Activated naive CD8-positive, alpha-beta T cell treated with anti-CD3 and anti-CD28 coated beads, Interleukin-2, amount 10 ng/mL, durations not matched to agents 7 days and 5 days (primary cell): ENCODE measurements at places on chromosomes 1 and 21.

GRCh38 chr21:36626791-36627190, 72.1 kb upstream of the SIM2 start:
- DNase-seq, result no peak
- no peak overlapping the region for H3K4me3 ChIP-seq
- no peak overlapping the region for H3K27ac ChIP-seq
- no peaks in the 10 kb centered on the region for H3K36me3 ChIP-seq
- H3K4me1 ChIP-seq, result no peaks in the 10 kb centered on the region

GRCh38 chr1:86345042-86345441, 51.1 kb downstream of the ODF2L start:
- H3K4me3 ChIP-seq, result no peak overlapping the region
- no peaks in the 10 kb centered on the region for H3K4me1 ChIP-seq
- H3K27me3 ChIP-seq, result peaks cover 1% of the 10 kb centered on the region

DNA sequence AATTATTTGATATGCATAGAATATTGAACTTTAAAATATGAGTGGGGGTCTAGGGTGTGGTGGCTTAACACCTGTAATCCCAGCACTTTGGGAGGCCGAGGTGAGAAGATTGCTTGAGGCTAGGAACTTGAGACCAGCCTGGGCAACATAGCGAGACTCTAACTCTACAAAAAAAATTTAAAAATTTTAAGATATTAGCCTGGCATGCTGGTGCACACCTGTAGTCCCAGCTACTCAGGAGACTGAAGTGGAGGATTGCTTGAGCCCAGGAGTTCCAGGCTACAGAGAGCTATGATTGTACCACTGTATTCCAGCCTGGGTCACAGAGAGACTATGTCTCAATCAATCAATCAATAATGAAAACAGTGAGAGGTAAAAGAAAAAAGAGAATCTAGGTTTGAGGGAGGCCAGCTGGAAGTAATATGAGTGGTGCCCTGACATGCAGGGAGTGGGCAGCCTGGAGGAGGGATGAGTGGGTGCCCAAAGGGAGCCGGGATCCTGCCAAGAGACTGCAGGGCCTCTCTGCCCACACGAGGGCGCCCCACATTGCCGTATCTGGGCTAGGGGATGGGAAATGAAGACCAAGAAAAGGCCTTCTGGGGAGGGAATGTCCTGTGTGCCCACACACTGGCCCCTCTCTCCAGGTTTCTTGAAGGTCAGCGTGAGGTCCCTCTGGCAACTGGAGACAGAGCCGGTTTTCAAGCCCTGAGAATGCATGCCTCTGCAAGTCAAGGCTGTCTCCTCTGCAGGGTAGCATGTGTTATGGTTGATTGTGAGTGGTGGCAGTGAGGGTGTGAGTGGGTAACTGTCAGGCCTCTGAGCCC, 93.9 kb upstream of the PPM1J start:
- H3K27me3 ChIP-seq, result peaks cover 4% of the 10 kb centered on the region
- DNase-seq, result peak; percentile 81
- H3K4me1 ChIP-seq, result no peaks in the 10 kb centered on the region
- no peak overlapping the region for H3K4me3 ChIP-seq
- H3K27ac ChIP-seq, result no peak overlapping the region

- no peaks in the 10 kb centered on the region for H3K36me3 ChIP-seq
- no peaks in the 10 kb centered on the region for H3K4me1 ChIP-seq
- no peak overlapping the region for H3K4me3 ChIP-seq
- H3K27me3 ChIP-seq, result no peaks in the 10 kb centered on the region
- H3K27ac ChIP-seq, result no peak overlapping the region
Measured at GRCh38 chr1:95023399-95024043, 49.2 kb downstream of the ALG14 start.

DNA sequence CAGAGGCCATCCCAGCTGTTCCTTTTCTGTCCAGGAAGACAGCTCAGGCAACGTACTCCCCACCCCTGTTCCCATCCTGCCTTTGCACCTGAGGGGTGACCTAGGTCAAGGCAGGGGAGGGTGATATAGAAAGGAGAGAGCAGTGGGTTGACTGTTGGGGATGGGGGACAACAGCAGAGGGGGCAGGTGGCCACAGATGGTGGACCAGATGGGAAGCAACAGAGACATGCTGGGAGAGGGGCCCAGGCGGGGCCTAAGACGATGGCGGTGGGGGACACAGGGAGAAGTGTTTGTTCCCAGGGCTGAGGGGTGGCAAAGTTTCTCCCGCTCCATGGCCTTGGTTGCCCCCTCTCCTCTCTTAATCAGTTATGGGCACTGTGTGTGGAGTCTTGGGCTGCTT, 6.3 kb downstream of the CELSR2 start:
- H3K4me1 ChIP-seq, result no peaks in the 10 kb centered on the region
- H3K27me3 ChIP-seq, result no peaks in the 10 kb centered on the region
- no peak overlapping the region for H3K4me3 ChIP-seq
- no peak for DNase-seq

GRCh38 chr1:37234941-37235418, 200.7 kb upstream of the GRIK3 start:
- no peaks in the 10 kb centered on the region for H3K4me1 ChIP-seq
- no peak overlapping the region for H3K4me3 ChIP-seq
- H3K36me3 ChIP-seq, result no peaks in the 10 kb centered on the region
- no peak overlapping the region for H3K27ac ChIP-seq
- H3K27me3 ChIP-seq, result peaks cover 26% of the 10 kb centered on the region

GRCh38 chr21:25691976-25692375, 42.7 kb downstream of the ATP5PF start:
- no peak for DNase-seq
- H3K36me3 ChIP-seq, result no peaks in the 10 kb centered on the region
- no peak overlapping the region for H3K27ac ChIP-seq
- H3K4me3 ChIP-seq, result no peak overlapping the region
- no peaks in the 10 kb centered on the region for H3K4me1 ChIP-seq
- H3K27me3 ChIP-seq, result peaks cover 9% of the 10 kb centered on the region

DNA sequence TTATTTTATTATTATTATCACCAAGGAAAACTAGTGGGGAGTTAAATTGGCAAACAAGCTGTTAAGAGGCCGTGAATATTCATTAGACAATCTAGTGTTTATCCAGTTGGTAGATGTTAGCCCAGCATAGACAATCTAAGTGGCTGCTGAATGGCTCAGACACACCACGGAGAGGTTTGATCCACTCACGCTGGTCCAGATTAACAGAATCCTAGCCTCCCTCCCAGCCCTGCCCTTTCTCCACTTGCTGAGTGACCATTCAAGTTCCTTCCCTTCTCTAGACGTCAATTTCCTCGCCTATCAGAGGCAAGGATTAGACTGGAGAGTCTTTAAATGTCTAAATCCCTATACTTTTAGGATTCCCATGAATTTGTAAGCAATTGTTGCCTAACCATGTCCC, 80.1 kb downstream of the RRAGC start:
- H3K27ac ChIP-seq, result no peak overlapping the region
- DNase-seq, result no peak

- H3K36me3 ChIP-seq, result no peaks in the 10 kb centered on the region
Measured at GRCh38 chr1:56533197-56533596, 46.2 kb downstream of the PLPP3 start.

DNA sequence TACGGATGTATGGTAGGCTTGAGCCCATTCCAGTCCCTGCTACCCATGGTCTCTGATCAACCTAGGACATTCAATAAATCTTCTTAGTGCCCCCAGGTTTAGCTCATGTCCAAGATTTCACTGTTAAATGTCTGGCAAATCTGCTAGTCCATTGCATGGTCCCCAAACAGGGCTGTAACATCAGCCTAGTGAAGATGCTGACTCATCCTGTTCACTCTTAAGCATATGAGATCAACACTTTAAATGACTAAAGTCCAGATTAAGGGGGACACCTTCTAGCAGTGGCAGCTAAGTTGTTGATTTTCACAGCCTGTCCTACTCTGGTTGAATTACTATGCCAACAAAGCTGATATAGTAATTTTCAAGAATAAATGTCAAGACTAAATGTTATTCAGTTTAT, 46.5 kb upstream of the NUF2 start:
- H3K27me3 ChIP-seq, result no peaks in the 10 kb centered on the region
- H3K27ac ChIP-seq, result no peak overlapping the region
- peaks cover 23% of the 10 kb centered on the region for H3K36me3 ChIP-seq

- no peaks in the 10 kb centered on the region for H3K27me3 ChIP-seq
- H3K36me3 ChIP-seq, result peaks cover 5% of the 10 kb centered on the region
- no peak overlapping the region for H3K4me3 ChIP-seq
- H3K4me1 ChIP-seq, result peaks cover 6% of the 10 kb centered on the region
Measured at GRCh38 chr1:42179900-42180329, 15.4 kb upstream of the GUCA2A start.

- H3K4me1 ChIP-seq, result peaks cover 7% of the 10 kb centered on the region
- no peaks in the 10 kb centered on the region for H3K36me3 ChIP-seq
- H3K4me3 ChIP-seq, result no peak overlapping the region
- H3K27ac ChIP-seq, result no peak overlapping the region
- H3K27me3 ChIP-seq, result no peaks in the 10 kb centered on the region
- DNase-seq, result no peak
Measured at GRCh38 chr1:50661626-50662025, 238.4 kb upstream of the DMRTA2 start.

GRCh38 chr1:151949371-151950193, 40.3 kb upstream of the THEM4 start:
- no peak overlapping the region for H3K4me3 ChIP-seq
- H3K36me3 ChIP-seq, result no peaks in the 10 kb centered on the region
- H3K4me1 ChIP-seq, result peaks cover 15% of the 10 kb centered on the region
- no peak for DNase-seq
- H3K27ac ChIP-seq, result no peak overlapping the region

DNA sequence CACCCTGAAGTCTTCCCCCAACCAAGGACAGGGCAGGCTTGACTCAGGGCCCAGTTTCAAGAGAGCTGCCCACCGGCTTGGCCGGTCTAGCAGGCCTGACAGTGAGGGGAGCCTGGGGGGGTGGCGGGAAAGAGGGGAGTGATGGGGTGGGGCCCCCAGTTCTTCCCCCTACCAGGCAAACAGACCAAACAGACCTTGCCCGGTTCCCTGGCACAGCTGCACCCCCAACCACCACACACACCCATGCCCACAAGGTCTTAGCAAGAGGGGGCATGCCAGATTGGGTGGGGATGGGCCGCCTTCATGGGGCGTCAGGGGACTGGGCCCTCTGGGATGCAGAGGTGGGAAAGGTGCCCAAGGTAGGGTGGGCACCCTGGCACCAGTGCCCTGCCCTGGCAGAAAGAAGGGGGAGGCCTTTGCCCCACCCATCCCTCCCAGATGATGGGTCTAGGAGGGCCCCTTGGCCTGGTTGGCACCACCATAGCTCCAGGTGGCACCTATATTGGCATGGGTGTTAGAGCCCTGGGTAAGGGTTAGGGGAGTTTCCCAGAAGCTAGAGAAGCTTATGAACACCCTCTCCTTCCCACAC, 8.9 kb downstream of the ZBTB7B start:
- H3K27me3 ChIP-seq, result no peaks in the 10 kb centered on the region
- H3K4me3 ChIP-seq, result no peak overlapping the region
- no peak for DNase-seq
- peak overlapping the region; percentile 58 for H3K27ac ChIP-seq
